SK-N-DZ (cell line): ENCODE measurements at places on chromosomes 4 and X.

DNA sequence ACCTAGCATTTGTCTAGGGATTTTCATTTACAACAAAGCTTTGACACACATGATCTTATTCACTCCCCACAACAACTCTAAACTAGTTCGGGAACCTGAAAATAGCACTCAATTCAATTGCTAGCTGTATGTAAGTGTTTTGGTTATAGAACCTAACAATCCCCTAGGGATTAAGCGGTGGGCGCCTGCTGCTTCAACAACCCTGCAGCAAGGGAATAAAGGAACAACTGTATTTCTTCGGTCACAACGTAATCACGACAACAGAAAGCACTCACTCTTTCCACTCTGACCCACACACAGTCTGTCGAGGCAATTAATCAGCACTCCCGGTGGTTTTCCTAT lies 674 bp upstream of the DIAPH2 start:
- no peak for DNase-seq

- DNase-seq: no peak
Observed at GRCh38 chr4:114649908-114650307, 51.3 kb downstream of the UGT8 start.

GRCh38 chr4:101540336-101540735 lies 193.0 kb upstream of the PPP3CA start:
- no peak for DNase-seq

DNA sequence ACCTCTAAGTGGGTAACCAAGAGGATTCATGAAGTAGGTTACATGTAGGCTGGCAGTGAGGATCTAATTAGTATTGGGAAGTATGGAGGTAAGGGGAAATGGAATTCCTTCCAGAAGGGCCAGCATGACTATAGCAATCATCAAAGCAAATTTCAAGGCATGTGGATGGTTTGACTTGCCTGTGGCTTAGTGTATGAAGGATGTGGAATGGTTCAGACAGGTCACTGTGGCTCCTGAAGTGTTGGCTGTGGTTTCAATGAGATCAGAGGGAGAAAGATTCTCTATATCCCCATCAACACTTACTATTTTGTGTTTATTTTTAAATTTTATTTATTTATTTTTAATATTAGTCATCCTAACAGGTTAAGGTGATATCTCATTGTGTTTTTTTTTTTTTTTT lies 121.6 kb upstream of the TBC1D9 start:
- DNase-seq: no peak

- DNase-seq: no peak
Observed at GRCh38 chr4:185054272-185054671, 36.0 kb downstream of the HELT start.

GRCh38 chr4:83272900-83273299 lies 11.7 kb downstream of the COQ2 start:
- no peak for DNase-seq

DNA sequence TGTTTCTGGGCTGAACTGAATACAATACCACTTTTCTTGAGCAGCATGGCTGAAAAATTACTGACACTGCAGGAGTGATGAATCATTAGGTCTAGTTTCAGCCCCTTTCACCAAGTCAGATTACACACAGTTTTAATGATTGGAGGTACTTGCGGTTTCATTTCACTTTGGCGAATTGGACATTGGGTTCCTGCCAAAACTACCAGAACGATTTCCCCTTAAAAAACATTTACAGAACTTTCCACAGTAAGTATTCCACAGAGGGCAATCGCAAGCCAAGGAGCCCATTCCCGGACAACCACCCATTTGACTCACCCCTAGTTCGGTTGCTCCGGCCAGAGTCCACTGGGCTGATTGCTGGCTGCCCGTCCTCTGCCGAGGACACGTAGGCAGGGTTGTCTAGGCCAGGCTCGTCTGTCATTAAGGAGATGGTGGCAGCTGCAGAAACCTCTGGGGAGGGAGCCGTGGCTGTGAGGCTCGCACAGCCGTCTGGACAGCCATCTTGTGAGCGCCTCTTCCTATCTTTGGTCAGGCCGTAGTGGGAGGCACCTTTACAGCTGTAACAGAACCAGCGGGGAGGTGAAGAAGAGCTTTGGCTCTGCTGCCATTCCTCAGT lies 83.5 kb downstream of the LNX1 start:
- no peak for DNase-seq

GRCh38 chr4:8558080-8558960 lies 21.9 kb upstream of the GPR78 start:
- DNase-seq: no peak

- DNase-seq: no peak
Observed at GRCh38 chr4:110869862-110870572, 247.1 kb upstream of the PITX2 start.

DNA sequence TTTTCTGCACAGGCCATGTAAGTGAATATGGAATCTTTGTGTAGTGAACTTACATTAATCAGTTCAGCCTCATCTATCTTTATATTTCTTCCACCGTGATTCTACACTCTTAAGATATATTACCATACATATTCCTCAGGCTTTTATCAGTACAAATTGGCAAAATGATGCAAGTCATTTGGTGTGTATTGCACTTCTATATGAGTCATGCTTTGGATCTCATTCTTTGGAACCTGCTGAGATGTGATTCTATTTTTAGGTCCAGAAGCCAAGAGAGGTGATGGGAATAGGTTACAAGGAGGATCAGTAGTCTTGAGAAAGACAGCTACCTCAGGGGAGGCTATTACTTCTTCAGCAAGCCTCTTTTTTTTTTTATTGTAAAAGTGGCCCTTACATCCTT lies 204.4 kb downstream of the ZNF330 start:
- DNase-seq: no peak

- DNase-seq: no peak
Observed at GRCh38 chr4:98501383-98501782, 157.0 kb downstream of the TSPAN5 start.
